ENCODE measurements at places on chromosomes 2 and 18.
A peak's percentile ranks its signal among the peaks of the same experiment; 100 is the strongest.

DNA sequence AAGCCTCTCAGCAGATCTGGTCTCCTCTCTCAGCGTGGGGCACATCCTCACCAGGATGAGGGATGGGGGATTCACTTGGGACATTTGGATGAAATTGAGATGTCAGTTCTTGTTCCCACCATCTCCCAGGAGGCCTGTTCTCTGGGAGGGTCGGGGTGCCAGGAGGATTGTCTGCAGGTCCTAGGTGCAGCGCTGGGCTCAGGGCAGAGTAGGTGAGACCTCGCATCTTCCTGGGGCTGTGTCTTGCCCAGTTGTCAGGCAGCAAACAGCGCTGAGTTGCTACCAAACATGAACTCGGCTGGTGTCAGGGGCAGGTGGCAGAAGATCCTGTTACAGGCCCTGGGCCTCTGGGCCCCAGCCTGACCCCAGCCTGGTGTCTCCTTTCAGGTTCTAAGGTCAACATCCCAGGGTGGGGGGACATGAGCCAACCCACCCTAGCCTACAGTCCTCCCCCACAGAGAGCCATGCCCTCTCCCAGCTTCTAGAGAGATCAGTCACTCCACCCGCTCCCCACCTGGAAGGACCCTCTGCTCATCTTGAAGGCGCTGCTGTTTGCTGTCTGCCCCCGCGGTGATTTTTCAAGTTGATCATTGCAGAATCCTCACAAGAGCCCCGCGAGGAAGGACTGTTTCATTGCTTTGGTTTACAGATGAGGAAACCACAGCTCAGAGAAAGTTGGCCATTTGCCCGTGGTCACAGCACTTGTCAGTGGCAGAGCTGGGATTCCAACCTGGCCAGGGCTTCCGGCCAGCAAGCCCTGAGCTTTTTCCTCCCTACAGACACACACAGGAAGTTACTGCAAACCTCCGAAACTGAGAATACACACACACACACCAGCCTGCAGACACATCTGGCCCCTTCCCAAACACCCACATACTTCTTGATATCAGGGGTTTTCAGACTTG is 83.9 kb downstream of the STPG4 start:
- peak; percentile 57 for DNase-seq

DNA sequence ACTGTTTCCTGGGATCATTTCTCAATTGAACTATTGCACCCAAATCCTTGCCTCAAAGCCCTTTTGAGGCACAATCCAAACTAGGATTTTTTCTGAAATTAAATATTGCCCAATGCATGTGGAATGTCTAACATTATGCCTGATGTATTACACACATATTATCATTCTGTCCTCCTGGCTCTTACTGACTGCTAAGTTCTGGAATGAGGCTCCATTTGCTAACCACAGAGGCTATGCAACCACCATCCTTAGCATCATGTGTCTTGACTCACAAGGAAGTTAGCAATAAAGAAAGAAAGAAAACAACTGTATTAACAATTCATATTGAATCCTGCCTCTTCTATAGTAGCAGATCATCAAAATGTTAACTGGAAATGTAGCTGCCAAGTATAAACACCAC is 1142.7 kb downstream of the CNTNAP5 start:
- no peak for DNase-seq

DNA sequence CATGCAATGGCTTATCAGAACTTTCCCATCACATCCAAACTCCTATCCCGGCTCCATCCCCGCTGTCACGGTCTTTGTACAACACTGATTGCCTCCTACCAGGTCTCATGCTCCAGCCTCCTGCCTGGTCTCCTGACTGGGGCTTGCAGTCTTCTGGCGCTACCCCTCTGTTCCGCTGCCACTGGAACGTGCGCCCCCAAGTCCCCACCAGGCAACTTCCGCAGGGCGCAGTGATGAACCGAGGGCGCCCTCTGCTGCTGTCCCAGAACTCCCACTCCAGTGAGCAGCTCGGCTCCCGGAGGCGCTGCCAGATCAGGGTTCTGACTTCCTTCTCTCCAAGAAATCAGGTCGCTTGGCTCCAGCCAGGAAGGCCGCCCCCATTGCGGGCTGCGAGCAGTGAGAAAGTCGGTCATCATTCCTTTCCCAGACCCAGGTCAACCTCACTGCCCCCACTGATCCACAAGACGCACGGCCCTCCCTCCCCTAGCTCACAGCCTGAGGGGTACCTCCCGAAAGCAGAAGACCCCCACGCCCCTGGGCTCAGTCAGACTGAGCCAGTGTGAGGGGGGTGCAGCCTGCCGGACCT is 43.9 kb upstream of the RAB11FIP5 start:
- peak; percentile 53 for DNase-seq

GRCh38 chr18:79680100-79680879 is 687 bp downstream of the CTDP1 start:
- DNase-seq: peak; percentile 67

DNA sequence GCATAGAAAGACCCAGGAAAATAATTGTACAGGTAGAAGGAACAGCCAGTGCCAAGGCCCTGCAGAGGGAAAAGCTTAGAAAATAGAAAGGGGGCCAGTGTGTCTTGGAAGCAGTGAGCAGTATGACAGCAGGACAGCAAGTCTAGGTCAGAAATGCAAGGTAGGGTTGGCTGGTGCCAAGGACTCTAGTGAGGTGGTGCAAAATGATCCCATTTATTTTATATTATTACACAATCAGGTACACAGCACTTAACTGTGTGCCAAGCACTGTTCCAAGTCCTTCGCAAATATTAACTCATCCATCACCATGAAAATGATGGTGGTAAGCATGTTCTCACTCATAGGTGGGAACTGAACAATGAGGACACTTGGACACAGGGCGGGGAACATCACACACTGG is 100.0 kb downstream of the AQP4 start:
- DNase-seq: no peak

DNA sequence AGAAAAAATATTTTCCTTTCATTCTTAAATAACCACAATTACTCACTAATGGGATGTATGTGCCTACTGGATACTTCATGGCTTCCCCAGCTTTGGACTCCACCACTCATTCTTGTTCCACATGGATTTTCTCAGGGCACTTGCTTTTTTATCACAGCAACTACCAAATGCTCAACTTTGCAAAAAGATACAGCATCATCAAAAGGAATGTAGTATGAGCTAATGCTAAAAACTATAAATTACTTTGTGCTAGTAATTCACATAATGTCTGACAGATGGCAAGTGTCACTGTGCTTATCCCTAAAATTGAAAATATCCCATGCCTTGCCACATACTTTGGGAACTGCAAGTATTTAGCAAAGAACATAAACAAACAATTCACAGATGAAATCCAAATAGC is 130.4 kb upstream of the ZFP36L2 start:
- no peak for DNase-seq

GRCh38 chr2:221555494-221555846 is 16.6 kb downstream of the EPHA4 start:
- DNase-seq: no peak

- DNase-seq: no peak
These were observed 122.6 kb upstream of the EPAS1 start for GRCh38 chr2:46174345-46175170.

DNA sequence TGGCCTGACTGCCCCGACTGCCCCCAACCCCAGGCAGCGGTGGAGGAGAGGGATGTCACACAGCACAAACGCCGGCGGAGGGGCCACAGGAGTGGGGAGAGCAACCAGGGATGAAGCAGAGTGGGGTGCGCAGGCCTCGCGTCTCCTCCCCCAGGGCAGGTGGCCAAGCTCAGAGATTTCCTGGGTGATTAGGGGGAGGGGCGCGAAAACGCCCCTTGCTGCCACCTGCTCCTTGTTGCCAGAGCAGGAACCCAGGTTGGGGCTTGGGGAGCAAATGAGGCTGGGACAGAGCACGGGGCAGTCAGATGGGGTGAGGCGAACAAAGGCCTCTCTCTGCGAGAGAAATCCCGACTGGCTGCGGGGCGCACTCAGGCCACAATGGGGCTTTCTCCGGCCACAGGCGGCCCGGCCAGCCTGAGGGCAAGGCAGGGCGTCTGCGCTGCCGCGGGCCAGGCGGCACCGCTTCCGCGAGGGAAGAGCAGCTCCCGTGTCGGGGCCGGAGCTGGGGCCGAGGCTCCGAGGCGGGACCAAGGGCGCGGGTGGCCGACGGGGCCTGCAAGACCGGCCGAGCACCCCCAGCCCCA is 11.5 kb downstream of the TEX44 start:
- DNase-seq: no peak

GRCh38 chr2:223784221-223784772 is 53.1 kb downstream of the AP1S3 start:
- DNase-seq: no peak

DNA sequence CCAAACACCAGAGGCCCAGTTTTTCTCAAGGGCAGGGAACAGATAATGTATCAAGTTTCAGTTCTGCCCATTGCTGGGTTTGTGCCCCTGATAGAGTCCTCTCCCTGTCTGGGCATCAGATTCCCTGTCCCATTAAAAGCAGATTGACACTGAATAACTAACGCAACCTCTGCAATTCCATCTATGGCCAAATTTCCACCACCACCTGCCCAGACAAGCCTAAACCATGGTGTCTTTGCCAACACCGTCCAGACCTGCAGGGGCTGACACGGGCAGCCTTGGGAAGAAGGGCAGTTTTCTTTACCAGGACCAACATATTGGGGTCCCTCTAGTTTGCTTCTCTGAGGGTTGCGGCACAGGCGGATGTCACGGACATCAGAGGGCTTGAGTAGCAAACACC is 26.4 kb upstream of the PAX8 start:
- no peak for DNase-seq

DNA sequence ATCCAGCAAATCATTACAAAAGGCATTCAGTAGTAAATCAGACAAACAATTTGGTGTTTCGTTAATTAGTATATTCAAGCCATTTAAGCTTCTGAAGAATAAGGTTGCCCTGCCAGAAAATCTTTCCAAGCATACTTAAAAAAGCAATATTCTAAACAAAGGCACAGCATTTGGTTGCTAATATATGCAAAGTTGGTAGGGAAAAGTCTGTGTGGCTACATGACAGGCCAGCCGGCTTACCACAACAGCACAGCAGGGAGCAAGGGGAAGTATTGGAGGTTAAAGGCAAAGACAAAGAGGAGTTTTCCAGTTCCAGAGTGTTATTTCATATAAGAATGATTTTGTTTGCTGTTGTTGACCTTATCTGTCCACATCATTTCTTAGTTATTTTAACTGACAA is 282.3 kb downstream of the MBD5 start:
- no peak for DNase-seq

GRCh38 chr18:6145645-6146306 is 250.5 kb upstream of the TMEM200C start:
- no peak for DNase-seq

DNA sequence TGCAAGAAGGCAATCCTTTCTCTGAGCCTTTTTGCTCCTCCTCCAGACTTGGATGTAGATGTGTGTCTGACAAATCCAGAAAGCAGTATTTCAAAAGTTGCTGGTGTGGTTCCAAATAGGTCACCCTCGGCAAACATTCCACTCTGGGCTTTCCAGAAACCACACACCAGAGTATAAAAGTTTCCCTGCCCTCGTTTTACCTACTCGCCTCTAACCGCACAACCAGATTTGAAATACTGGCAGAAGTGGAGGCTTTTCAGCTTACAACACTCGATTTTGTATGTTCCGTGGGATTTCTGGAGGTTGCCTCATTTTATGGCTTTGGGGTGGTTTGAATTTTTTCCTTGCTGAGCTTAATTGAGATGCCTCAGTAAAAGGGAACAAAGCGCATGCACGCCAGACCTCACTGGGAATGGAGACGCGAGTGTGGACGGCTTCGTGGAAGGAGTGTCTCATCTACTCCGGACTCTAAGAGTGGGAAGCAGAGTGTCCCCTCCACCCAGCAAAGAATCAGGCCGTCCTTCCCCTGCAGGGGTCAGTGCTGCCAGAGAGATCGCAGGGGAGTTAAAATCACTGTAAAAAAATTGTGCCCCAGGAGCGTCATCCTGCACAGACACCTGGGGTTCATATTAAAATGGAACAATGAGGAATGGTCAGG is 44.0 kb upstream of the RPL31 start:
- no peak for DNase-seq

DNA sequence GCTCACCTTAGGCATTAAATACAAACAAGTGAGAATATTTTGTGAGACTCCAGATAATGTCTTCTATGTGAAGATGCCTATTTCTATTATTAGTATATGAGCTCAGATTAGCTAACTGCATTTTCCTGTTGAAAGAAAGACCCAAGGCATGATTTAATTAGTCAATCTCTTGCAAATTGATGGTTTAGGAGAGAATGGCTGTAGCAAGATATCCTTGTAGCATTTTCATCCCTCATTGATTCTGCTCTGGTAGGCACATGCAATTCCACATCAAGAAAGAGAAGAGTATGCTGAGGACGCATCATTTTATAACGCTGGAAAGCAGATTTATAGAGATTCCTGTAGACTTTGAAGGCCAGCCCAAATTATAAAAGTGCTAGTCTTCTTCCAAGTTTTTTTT is 332.0 kb downstream of the SOX11 start:
- no peak for DNase-seq

GRCh38 chr2:148619560-148620195 is 24.9 kb upstream of the EPC2 start:
- DNase-seq: no peak

GRCh38 chr2:8148260-8149006 is 533.4 kb upstream of the ID2 start:
- no peak for DNase-seq

- peak; percentile 34 for DNase-seq
These were observed 11.6 kb downstream of the TTR start for GRCh38 chr18:31603315-31603714.

DNA sequence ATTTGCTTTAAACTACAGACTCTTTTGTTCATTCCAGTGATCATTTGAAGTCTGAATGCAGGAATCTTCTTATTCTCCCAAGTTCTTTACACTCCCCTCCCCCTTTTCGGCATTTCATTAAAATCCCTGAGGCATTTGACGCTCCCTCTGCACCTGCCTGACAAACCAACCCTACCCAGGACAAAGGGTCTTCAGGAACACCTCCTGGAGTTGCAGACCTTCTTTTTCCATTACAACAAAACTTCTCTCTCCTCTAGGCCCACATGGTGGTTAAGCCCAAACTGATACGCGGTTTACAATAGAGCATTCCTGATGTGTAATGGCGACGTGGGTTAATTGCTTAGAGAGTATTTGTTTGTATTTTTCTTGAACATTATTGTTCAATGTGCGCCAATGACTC is 367.4 kb downstream of the FBXO15 start:
- DNase-seq: no peak

Data from activated CD4-positive, alpha-beta T cell treated with anti-CD3 and anti-CD28 coated beads for 48 hours (primary cell).